Left renal pelvis (tissue), 4 donors: ENCODE measurements at places on chromosomes 1 and 21.

GRCh38 chr1:223338811-223339746 is 24.9 kb downstream of the SUSD4 start:
- no peak for DNase-seq

GRCh38 chr1:101312147-101312546 is 75.3 kb downstream of the S1PR1 start:
- DNase-seq = no peak

GRCh38 chr1:46171351-46171750 is 3.5 kb upstream of the TSPAN1 start:
- DNase-seq = no peak

DNA sequence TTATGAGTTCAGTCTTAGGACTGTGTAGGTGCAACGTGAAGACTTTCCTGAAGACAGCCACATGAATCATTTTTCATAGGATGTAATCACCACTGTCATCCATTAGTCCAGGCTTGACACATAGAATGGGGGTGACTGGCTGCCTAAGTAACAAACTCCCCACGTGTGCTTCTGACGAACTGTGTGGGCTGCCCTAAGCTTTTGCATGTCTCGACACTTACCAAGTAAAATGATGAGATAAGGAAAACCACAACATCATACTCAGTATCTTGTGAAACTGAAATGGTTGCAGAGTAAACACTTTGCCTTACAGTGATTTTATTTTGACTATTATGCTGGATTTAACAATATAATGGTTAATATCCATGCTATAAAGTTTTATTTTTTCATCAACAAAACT is 19.5 kb downstream of the ERG start:
- no peak for DNase-seq

DNA sequence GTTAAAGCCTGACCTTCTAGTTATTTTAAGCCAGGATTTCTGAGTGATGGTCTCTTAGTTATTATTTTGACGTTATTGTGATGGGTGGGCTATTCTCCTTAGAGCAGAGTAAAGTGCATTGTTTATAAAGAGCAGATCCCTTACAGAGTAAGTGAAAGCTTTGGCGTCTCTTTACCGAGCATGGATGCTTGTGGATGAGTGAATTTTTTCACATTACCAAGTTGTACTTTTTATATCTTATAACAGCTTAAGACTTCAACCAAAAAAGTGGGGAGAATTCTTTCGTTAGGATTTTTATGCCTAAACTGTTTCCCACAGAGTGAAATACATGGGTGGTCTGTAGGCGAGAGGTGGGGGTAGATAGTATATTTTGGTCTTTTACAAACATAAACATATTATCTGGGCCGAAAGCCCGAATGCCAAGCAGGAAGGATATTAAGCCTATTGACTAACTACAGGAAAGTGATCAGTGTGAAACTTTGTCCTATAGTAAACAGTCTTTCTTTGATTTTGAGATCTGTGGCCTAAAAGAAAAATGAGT is 279.1 kb upstream of the C1orf105 start:
- no peak for DNase-seq

GRCh38 chr1:230820568-230820967 is 47.8 kb downstream of the C1orf198 start:
- no peak for DNase-seq

GRCh38 chr1:171210355-171210754 is 25.3 kb downstream of the FMO2 start:
- no peak for DNase-seq

GRCh38 chr1:168504064-168504837 is 39.5 kb downstream of the XCL2 start:
- no peak for DNase-seq

GRCh38 chr1:214991691-214992315 is 90.7 kb upstream of the KCNK2 start:
- DNase-seq = no peak

DNA sequence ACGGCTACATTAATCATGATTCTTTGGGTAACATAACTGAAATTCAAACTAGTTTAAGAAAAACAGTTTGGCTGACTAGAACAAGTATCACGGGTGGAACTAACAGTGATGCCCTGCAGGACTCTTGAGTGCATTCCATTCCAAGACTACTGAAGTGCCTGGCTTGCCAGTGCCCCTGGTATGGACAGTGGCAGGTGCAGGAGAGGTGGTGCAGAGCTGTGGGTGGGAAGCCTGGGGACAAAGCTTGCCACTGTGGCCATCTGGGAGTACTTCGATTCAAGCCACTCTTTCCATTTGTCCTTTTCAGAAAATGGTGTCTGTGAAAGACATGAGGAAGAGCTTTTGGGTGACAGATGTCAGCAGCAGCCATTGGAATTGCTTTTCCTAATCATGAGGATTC is 166.5 kb downstream of the RRAGC start:
- no peak for DNase-seq

GRCh38 chr1:111030590-111030989 is 66.9 kb upstream of the LRIF1 start:
- no peak for DNase-seq

DNA sequence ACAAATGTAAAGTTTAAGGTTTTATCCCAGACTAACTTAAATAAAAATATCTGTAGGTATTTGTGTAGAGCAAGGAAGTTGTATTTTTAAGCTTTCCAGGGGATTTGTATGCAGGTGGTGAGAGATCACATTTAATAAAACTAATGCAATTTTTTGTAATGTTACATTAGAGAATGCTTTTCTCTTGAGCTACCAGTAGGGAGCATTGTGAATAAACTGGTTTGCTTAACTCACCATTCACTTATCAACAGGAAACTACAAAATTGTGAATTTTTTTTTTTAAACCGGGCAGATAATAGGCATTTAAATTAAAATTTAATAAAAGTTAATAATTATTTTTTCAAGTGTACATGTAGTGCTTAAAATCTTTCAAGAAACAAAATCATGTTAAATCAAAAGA is 78.6 kb downstream of the IVNS1ABP start:
- DNase-seq = no peak

GRCh38 chr1:6971048-6971447 is 185.8 kb downstream of the CAMTA1 start:
- no peak for DNase-seq

DNA sequence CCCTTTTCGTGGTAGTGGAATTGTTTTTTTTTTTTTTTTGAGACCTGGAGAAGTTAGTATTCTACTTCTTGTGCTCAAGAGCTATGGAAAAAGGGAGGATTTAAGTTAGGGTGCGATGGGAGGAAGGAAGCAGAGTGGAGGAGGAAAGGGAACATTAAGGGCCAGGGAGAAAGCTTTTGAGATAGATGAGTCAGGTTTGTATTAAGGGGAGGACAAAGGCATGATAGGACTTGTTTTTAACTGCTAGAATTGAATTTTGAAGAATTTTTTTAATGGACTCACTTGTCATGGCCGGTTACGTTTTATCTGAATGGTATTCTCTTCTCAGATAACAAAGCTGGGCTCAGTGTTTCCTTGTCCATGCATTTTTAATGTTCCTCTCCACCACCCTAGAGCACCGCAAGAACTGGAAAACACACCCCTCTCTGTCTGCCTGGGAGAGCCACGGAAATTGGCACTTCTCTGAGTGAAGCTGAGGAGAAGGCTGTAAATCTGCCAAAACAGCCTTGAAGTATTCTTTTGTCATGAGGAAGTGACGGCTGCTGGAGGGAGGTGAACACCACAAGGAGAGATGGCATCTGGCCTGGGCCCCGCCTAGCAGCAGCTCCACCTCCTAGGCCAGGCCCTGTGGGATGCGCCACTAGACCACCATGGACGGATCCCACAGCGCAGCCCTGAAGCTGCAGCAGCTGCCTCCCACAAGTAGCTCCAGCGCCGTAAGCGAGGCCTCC is 3.5 kb downstream of the NIPAL3 start:
- DNase-seq = no peak

DNA sequence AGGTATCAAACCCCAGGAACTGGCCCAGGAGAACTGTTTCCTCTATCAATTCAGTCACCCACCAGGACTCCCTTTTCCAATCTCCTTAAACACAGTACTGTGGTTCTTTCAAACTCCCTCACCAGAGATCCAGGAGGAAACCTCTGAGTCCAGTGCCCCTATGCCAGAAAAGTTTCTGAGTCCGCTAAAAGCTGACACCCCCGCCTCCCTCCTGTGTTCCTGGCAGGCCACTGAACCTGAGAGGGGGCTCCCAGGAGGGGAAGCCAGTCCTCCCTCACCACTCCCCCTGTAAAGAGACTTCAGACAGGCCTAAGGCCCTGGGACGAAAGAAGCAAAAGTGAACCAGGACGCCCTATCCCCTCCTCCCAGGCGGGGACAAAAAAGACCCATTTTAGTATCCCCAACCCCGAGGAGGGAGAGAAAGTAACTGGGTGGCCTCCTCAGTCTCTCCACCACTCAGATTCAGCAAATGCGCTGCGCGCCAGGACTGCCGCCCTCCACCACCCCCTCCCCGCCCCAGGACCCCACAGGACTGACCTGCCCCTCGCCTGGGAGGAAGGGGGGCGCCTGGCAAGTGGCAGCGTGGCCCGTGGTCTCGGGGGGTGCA is 624 bp downstream of the SLC41A1 start:
- DNase-seq = no peak

- no peak for DNase-seq
These were observed 43.1 kb downstream of the ZMYM1 start for GRCh38 chr1:35122311-35122710.

DNA sequence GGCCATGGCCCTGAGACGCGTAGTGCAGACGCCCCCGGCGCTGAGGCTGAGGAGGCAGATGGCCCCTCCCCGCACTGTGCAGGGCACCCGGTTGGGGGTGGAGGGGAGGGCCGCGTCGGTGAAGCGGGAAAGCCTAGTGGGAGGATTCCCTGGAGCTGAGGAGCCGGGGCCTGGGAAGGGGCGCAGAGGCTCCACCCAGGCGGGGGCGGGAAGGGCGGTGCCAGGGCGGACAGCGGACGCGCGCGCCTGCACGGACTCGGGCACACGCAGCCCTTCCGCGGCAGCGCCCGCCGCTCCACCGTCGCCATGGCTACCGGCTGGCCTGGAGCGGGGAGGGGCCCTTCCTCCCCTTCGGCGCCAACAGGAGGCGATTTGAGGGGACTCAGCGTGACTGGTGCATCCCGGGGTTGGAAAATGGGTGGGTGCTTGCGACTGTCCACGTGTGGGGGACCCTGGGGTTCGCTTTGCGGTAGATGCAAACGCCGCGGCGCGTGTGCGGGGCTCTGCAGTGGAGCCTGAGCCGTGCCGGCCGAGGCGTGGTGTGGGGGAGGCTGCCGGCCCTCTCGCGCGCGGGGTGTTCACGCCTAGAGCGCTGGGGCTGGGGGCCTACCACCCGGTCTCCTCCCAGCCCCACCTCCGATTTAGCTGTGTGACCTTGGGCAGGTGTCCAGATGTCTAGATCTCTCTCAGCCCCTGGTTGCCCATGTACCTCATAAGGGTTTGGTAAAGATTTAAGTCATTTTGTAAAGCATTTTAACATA is 35.1 kb downstream of the PTPRF start:
- no peak for DNase-seq

- peak; percentile 75 for DNase-seq
These were observed at the start of gene ARHGAP29 for GRCh38 chr1:94237291-94238226. TSS of gene ARHGAP29 (minus strand) at chr1:94237584. CDS start at chr1:94231611, 5,973 bp downstream.
